ENCODE measurements at places on chromosomes 16 and 17. TPM values are rescaled to one million over a fixed set of nuclear protein-coding genes. Genes with fewer than 3 reads are reported as not detected.

- no peak overlapping the region for H3K27ac ChIP-seq
- H3K4me1 ChIP-seq, result no peaks in the 10 kb centered on the region
- no peaks in the 10 kb centered on the region for H3K36me3 ChIP-seq
- no peak overlapping the region for H3K4me3 ChIP-seq
- DNase-seq, result no peak
Observed at GRCh38 chr17:48352630-48353029, 77.4 kb downstream of the SKAP1 start.

DNA sequence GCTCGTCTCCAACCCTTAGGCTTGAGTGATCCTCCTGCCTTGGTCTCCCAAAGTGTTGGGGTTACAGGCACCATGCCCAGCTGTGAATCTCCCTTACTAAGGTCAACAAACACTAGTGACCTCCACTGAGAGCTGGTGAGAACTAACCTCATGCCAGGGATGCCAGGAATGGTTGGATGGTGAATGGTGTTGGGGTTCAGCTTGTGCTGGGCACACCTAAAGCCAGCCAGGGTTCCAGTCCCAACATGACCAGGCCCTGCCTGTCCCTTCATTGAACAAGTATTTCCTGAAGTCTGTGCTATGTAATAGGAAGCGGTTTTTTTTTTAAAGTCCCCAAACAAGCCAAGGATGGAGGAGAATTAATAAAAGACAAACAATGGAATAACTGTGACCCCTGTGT, 56.0 kb upstream of the TOB1 start:
- H3K27me3 ChIP-seq, result no peaks in the 10 kb centered on the region
- DNase-seq, result no peak

- no peaks in the 10 kb centered on the region for H3K27me3 ChIP-seq
- H3K36me3 ChIP-seq, result no peaks in the 10 kb centered on the region
- H3K27ac ChIP-seq, result no peak overlapping the region
- no peaks in the 10 kb centered on the region for H3K4me1 ChIP-seq
- no peak overlapping the region for H3K4me3 ChIP-seq
Observed at GRCh38 chr17:8572764-8573163, 57.8 kb downstream of the MYH10 start.

- H3K4me1 ChIP-seq, result peaks cover 39% of the 10 kb centered on the region
- no peak for DNase-seq
- no peak overlapping the region for H3K4me3 ChIP-seq
- H3K27me3 ChIP-seq, result no peaks in the 10 kb centered on the region
- no peaks in the 10 kb centered on the region for H3K36me3 ChIP-seq
Observed at GRCh38 chr17:57375040-57375769, 118.9 kb downstream of the MSI2 start.

- no peak overlapping the region for H3K27ac ChIP-seq
- H3K4me3 ChIP-seq, result no peak overlapping the region
- no peak for DNase-seq
- H3K36me3 ChIP-seq, result no peaks in the 10 kb centered on the region
Observed at GRCh38 chr16:51154271-51155171, 3.5 kb upstream of the SALL1 start.

GRCh38 chr17:80430446-80431245, 15.7 kb downstream of the ENDOV start:
- peaks cover 15% of the 10 kb centered on the region for H3K4me1 ChIP-seq
- no peaks in the 10 kb centered on the region for H3K27me3 ChIP-seq
- H3K36me3 ChIP-seq, result no peaks in the 10 kb centered on the region
- no peak overlapping the region for H3K27ac ChIP-seq

DNA sequence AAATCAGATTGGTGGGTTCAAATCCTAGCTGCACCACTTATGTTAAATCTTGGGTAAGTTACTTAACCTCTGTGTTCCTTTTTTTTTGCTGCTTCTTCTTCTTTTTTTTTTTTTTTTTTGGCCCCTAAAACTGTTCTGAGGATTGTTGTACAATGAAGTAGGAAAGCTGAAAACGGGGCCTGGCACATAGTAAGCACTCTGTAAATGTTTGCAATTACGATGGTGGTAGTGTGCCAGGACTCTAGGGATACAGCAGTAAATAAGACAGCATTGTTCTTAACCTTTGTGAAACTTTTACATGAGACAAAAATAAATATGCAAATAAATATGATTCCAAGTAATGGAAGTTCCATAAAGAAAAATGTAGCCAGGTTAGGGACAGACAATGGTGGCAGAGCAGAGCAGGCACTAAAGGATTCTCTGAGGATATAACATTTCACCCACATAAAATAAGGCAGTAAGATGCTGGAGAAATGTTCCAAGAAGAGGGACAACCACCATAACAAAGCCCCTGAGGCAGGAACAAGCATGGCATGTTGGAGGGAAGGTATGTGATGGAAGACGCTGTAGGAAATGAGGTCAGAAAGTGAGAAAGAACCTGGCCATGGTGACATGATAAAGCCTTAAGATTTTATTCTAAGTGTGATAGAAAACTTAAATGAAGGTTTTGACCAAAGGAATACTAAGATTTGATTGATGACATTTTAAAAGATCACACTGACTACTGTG, 127.3 kb downstream of the NLK start:
- no peaks in the 10 kb centered on the region for H3K36me3 ChIP-seq
- no peak overlapping the region for H3K4me3 ChIP-seq
- DNase-seq, result no peak
- H3K27ac ChIP-seq, result no peak overlapping the region

- no peaks in the 10 kb centered on the region for H3K27me3 ChIP-seq
- no peak overlapping the region for H3K4me3 ChIP-seq
- no peak overlapping the region for H3K27ac ChIP-seq
- no peaks in the 10 kb centered on the region for H3K36me3 ChIP-seq
- DNase-seq, result peak; percentile 72
Observed at GRCh38 chr16:55494994-55495421, 13.9 kb upstream of the LPCAT2 start.

- no peak for DNase-seq
- no peaks in the 10 kb centered on the region for H3K4me1 ChIP-seq
- no peaks in the 10 kb centered on the region for H3K27me3 ChIP-seq
- no peak overlapping the region for H3K4me3 ChIP-seq
- H3K36me3 ChIP-seq, result no peaks in the 10 kb centered on the region
Observed at GRCh38 chr16:66222756-66223155, 143.7 kb upstream of the CDH5 start.

The ADORA2B gene
- total RNA-seq, result 1.3 TPM

- no peaks in the 10 kb centered on the region for H3K27me3 ChIP-seq
- H3K4me3 ChIP-seq, result peak overlapping the region; percentile 100
- H3K36me3 ChIP-seq, result no peaks in the 10 kb centered on the region
- peak; percentile 54 for DNase-seq
Observed at GRCh38 chr16:71894229-71894920, 956 bp upstream of the IST1 start.

- DNase-seq, result no peak
- H3K27ac ChIP-seq, result no peak within 1 kb of the TSS
- H3K4me1 ChIP-seq, result no peaks in the 10 kb centered on the region
- H3K27me3 ChIP-seq, result no peaks in the 10 kb centered on the region
Observed at GRCh38 chr16:760545-761343, at the start of gene MSLN. TSS of gene MSLN (plus strand) at chr16:760734. CDS start at chr16:762681, 1,947 bp downstream.

GRCh38 chr17:57861000-57861789, 11.4 kb upstream of the MRPS23 start:
- DNase-seq, result peak; percentile 88
- H3K27ac ChIP-seq, result peak overlapping the region; percentile 81
- no peaks in the 10 kb centered on the region for H3K36me3 ChIP-seq
- peaks cover 38% of the 10 kb centered on the region for H3K4me1 ChIP-seq
- no peaks in the 10 kb centered on the region for H3K27me3 ChIP-seq
- no peak overlapping the region for H3K4me3 ChIP-seq

DNA sequence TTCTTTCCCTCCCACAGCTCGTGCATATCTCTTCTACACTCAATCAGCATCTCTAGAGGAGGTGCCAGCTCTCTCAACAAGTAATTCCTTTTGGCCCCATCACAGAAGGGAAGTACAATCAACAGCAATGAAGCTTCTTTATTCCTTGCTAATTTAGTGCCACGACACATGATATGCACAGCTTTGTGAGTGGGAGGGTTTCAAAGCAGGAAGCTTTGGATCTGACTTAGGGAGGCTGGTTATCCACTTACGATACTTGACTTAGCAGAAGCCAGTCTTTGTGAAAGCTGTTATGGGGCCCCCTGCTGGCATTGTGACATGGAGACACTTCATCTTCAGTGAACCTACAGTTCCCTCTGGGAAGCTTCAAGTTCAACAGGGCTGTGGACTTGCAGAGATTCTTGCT, 81.0 kb downstream of the TMEM100 start:
- no peaks in the 10 kb centered on the region for H3K4me1 ChIP-seq
- H3K27me3 ChIP-seq, result no peaks in the 10 kb centered on the region
- H3K4me3 ChIP-seq, result no peak overlapping the region
- no peak overlapping the region for H3K27ac ChIP-seq
- H3K36me3 ChIP-seq, result no peaks in the 10 kb centered on the region

DNA sequence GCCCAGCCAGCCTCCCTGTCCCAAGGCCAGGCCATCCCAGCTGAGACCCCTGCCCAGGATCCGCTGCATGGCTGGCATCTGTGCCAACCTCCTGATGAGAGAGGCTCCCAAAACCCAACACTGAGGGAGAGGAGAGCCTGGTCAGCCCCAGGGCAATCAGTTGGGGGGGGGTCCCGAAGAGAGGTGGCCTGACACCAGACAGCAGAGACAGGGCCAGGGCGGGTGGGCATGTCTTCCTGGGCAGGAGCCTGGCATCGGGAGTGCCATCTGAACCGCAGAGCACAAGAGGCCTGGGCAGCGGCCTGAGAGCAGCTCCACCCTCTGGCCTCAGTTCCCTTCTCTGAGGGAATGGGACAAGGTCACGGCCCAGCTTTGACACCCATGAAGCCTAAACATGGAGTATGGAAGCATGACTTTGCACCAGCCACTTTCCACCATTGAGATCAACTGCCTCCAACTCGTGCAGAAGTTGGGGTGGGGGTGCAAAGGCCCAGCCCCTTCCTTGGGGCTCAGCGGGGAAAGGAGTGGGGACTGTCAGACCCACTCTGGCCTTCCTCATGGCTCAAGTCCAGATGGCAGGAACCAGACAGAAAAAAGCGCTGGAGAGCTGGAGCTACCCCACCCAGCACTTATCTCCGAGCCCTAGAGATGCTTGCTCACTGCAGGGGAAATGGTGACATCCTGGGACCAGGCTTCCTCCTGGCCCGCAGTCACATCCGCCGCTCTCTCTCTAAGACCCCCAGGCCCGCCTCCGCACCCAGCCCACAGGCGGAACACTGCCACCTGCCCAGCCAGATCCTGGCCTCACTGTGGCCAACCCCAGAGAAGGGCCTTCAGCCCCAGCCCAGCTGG, 9.7 kb downstream of the RHBDF2 start:
- H3K4me1 ChIP-seq, result peaks cover 40% of the 10 kb centered on the region
- no peak overlapping the region for H3K4me3 ChIP-seq
- peak overlapping the region; percentile 56 for H3K27ac ChIP-seq
- no peaks in the 10 kb centered on the region for H3K36me3 ChIP-seq

DNA sequence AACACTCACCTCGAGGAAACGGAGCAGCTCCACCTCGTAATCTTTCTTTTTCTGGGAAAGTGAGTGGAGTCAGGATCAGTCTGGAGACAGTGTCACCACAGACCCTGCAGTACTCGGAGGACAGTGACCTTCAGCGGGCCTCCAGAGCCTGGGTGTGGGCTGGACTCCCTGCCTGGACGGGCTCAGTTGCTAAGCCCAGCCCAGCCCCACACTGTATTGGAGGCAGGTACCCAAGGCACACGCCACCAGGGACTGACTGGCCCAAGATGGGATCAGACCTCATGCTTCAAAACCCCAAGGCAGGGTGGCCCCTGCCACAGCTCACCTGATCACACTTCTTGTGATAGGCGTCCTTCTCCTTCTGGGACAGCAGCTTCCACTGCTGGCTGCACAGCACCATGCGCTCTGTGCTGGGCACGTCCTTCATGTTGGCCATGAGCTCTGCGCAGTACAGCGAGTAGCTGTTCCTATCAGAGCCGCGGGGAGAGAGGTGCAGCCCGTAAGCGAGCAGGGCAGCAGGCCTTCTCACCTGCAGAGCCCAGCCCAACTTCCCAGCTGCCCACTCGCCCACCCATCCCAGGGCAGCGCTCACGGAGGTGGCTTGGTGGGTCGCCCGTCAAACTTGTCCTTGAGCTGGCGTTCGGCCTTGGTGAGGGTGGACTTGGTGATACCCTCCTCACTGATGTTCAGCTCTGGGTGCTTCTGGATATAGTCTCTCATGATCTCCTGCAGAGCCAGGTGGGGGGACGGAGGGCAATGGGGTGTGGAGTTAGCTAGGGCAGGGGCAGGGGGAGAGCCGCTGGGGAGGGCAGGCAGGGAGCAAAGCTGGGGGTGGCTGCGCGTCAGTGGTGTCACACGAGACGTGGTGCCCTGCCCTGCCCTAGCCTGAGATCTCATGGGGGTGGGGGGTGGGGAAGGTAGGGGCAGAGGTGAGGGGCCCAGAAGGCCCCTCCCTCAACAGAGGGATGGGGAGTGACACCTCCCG, 7.9 kb downstream of the UBTF start:
- no peak for DNase-seq
- H3K4me3 ChIP-seq, result no peak overlapping the region
- no peak overlapping the region for H3K27ac ChIP-seq
- no peaks in the 10 kb centered on the region for H3K27me3 ChIP-seq
- H3K36me3 ChIP-seq, result peaks cover 37% of the 10 kb centered on the region

The KREMEN2 gene
- not detected for total RNA-seq

DNA sequence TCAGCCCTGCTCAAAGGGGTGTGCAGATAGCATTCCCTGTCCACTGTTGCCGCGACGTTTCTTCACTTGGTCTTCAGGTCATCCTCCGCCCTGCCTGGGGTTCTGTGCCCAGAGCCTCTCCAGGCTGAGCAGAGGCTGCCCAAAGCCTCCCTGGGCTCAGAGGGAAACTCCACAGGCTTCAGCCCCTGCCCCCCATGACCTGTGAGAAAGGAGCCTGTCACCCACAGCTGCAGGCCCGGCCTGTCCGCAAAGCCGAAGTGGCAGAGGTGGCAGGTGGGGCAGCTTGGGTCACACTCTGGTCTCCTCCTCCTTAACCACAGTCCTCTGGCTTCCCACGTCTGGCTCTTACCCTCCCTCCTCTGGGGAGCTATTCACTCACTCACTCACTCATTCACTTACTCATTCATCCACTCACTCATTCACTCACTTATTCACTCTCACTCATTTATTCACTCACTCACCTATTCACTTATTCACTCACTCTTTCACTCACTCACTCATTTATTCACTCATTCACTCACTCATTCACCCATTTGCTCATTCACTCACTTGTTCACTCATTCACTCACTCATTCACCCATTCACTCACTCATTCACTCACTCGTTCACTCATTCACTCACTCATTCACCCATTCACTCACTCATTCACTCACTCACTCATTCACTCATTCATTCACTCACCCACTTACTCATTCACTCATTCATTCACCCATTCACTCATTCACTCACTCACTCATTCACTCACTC, 7.1 kb upstream of the CPSF4L start:
- H3K4me1 ChIP-seq, result peaks cover 41% of the 10 kb centered on the region
- no peak overlapping the region for H3K4me3 ChIP-seq
- H3K27ac ChIP-seq, result peak overlapping the region; percentile 73
- DNase-seq, result peak; percentile 93

The KRTAP4-5 gene
- not detected for total RNA-seq

The PIRT gene
- total RNA-seq, result 0.78 TPM
